ENCODE measurements at places on chromosomes 12 and 14.

DNA sequence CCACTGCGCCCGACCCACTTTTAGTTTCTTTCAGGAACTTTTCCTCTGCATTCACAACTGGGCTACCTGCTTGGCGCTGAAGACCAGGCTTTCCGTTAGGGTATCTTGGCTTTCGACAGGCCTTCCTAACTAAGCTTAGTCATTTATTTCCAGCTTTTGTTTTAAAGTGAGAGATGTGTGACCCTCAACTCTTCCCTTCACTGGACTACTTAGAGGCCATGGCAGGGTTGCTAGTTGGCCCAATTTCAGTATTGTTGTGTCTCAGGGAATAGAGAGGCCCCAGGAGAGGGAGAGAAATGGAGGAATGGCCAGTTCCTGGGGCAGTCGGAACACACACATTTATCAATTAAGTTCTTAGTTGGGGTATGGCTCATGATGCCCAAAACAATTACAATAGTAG, 10.4 kb downstream of the MTA1 start:
- H3K36me3 ChIP-seq = peaks cover 2% of the 10 kb centered on the region
- DNase-seq = no peak
- no peaks in the 10 kb centered on the region for H3K4me1 ChIP-seq
- no peak overlapping the region for H3K27ac ChIP-seq

- peaks cover 11% of the 10 kb centered on the region for H3K4me1 ChIP-seq
- peak; percentile 65 for DNase-seq
- H3K36me3 ChIP-seq = no peaks in the 10 kb centered on the region
- H3K4me3 ChIP-seq = no peak overlapping the region
These were observed 53.0 kb downstream of the IFNG-AS1 start for GRCh38 chr12:68042212-68042699.

- no peaks in the 10 kb centered on the region for H3K4me1 ChIP-seq
- H3K27ac ChIP-seq = no peak overlapping the region
- no peak overlapping the region for H3K4me3 ChIP-seq
- no peak for DNase-seq
These were observed 138.4 kb downstream of the SEC23A start for GRCh38 chr14:38964630-38965029.

DNA sequence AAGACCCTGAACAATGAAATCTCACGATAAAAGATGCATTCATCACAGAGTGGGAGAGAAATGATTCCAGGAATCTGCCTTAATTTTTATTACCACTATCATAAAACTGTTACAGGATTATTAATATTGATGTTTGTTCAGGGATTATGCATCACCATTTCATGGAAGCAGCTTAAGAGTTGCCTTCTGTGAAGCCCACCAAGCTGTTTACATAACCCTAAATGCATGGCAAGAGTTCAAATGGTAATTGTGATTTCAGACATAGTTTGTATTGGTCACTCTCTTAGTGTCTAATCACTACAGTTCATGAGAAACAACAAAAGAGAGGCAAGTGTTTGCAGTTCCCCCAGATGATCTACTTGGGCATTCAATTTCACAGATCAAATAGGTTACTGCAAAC, 527.7 kb downstream of the RPS29 start:
- no peaks in the 10 kb centered on the region for H3K27me3 ChIP-seq
- no peak overlapping the region for H3K4me3 ChIP-seq
- no peak for DNase-seq
- no peaks in the 10 kb centered on the region for H3K4me1 ChIP-seq
- H3K27ac ChIP-seq = no peak overlapping the region
- no peaks in the 10 kb centered on the region for H3K36me3 ChIP-seq

DNA sequence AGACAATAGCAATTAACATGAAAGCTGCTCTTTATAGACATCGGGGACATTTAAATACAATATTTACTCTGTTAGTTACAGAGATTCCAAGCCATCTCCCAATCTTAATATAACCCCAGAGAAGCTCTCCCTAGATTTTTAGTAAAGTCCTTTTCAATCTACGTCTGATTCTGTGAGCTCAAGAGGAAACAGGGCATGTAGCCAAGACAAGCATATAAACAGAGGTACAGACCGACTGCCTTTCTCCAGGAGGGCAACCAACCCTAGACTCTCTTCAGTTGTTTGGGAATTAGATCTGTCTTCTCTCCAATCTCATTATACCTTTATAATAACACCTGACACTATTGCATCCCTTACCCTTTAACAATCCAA, 57.4 kb downstream of the TMTC1 start:
- no peaks in the 10 kb centered on the region for H3K36me3 ChIP-seq
- no peak for DNase-seq
- H3K27ac ChIP-seq = no peak overlapping the region
- no peaks in the 10 kb centered on the region for H3K4me1 ChIP-seq
- H3K27me3 ChIP-seq = no peaks in the 10 kb centered on the region

- no peak overlapping the region for H3K27ac ChIP-seq
- H3K36me3 ChIP-seq = no peaks in the 10 kb centered on the region
- no peaks in the 10 kb centered on the region for H3K4me1 ChIP-seq
- no peak overlapping the region for H3K4me3 ChIP-seq
These were observed 287.6 kb upstream of the E2F7 start for GRCh38 chr12:77352946-77353345.
